ENCODE measurements at places on chromosomes 7 and 10.

GRCh38 chr7:151115121-151115835 lies 29.0 kb downstream of the AGAP3 start:
- no peak for DNase-seq

- DNase-seq: no peak
Observed at GRCh38 chr10:75086278-75086934, 25.1 kb upstream of the SAMD8 start.

DNA sequence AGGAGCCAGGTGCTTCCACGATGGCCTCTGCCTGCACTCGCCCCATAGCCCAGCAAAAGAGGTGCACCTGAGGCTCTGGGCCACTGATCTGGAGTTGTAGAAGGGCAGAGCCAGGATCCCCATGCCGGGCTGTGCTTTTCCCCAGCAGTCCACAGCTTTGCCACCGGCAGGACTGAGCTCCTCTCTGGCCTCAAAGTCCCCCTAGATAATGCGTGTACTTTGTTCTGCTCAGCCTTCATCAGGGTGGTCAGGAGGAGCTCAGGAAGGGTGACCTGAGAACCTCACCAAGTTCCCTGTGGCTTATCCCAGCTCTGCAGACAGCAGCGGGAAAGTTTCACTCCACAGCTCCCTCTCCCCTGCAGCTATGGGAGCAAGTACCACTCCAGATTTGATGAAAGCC lies 27.9 kb upstream of the UNC5B start:
- DNase-seq: no peak

GRCh38 chr7:4604456-4604940 lies 77.6 kb upstream of the FOXK1 start:
- no peak for DNase-seq

- no peak for DNase-seq
Observed at GRCh38 chr10:91311601-91312381, 91.3 kb downstream of the PCGF5 start.

DNA sequence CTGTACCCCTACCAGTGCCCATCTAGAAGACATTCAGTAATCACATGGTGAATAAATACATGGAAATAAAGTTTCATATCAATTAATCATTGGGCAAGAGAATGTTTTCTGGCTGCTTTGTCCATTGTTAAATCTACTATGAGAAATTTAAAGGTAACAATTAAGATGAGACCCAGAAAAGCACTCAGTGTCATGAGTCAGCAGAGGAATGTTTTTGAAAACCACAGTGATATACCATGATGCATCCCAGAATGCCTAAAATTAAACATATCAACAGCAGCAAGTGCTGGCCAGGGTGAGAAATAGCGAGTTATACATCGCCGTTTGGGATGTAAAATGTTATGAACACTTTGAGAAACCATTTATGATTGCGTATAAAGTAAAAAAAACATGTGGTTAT lies 825.3 kb upstream of the C7orf33 start:
- no peak for DNase-seq

DNA sequence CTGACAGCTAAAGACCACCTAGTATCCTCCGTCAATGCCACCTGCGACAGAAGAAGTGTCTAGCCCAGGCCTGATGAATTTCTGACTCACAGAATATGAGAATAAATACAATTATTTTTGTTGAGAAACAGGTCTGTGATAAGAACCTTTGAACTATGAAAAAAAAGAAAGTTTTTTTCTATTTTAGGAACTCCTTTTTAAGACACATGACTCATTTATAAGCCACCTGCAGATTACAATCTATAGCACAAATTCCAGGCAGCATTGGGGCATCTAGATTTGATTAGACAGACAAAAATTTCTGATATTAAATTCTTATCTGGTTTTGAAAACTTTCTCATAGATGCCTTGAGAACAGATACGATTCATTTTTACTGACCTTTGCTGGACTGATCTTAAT lies 256.7 kb upstream of the LYZL1 start:
- DNase-seq: no peak

DNA sequence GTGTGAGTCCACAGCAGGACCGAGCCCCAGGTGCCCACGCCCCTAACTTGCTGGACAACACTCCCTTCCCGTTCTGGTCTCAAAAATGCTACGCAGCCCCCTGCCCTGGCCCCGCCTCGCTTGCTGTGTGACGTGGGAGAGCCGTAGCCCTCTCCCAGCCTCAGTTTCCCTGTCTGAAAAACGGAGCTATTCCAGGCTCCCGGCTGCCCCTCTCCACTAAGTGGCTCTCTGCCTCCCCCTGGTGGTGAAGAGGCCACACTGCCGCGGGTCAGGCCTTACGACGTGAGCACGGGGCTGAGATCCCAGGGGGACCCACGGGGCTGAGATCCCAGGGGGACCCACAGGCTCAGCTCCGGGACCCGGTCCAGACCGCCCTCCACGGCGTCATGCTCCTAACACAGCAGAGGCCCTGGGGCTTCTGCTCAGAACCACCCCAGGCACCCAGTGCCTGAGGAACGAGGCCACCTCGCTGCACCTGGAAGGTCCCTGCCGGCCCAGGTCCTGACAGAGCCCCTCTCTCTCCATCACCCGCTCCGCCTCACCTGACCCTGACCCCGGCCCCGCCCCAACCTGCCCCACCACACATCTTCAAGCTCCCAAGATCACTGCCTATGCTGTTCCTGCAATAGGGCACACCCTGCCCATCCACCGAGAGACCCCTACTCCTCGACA lies 26.7 kb downstream of the MICALL2 start:
- DNase-seq: peak; percentile 86

DNA sequence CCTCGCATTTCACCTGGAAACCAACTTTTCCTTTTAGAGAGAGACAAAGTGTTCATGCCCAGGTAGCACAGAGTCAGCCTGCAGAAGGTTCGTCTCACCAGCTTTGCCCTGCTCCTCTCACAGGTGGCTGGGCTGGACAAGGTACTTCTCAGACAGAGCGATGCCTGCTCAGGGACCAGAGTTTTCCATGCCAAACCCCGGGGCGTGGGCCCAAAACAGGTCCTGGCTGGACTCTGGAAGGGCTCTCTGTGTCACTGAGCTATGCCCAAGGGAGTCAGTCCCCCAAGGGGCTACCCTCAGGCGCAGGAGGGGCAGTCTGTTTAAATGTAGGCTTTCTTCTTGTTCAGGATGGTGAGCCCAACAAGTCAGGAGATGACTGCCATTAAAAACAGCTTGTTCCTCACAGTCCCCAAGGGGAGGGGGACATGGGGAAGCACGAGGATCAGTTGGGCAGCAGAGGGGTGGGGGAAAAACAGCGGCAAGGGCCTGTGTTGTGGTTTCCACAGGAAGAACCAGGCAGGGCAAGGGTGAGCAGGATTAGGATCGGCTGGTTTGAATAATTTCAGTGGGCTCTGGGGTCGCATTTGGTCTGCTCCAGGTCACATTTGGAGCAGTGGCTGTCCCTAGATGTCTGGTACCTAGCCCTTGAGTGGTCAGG lies 55.5 kb upstream of the FIGNL1 start:
- peak; percentile 44 for DNase-seq

GRCh38 chr10:102752934-102753664 lies 9.4 kb downstream of the WBP1L start:
- DNase-seq: no peak

DNA sequence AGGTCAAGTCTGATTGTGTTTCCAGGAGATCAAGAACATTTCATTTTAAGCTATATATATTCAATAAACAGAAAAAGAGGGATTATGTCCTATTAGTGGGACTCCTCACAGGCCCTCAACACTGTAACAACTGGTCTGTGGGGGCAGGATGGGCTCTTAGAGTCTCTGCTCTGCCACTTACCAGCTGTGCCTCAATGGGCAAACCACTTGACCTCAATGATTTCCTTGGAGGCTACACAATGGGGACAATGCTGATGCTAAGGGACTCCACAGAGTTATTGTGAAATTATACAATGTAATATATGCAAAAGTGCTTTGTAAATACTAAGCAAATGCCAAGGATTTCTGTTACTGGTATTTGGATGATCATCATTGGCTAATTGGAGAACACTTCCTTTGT lies 33.2 kb upstream of the MXI1 start:
- DNase-seq: no peak

- no peak for DNase-seq
Observed at GRCh38 chr10:100713859-100714565, 31.4 kb upstream of the PAX2 start.

- DNase-seq: no peak
Observed at GRCh38 chr10:12590675-12591659, 241.6 kb downstream of the CAMK1D start.

GRCh38 chr7:41890631-41891274 lies 187.9 kb upstream of the INHBA start:
- no peak for DNase-seq

DNA sequence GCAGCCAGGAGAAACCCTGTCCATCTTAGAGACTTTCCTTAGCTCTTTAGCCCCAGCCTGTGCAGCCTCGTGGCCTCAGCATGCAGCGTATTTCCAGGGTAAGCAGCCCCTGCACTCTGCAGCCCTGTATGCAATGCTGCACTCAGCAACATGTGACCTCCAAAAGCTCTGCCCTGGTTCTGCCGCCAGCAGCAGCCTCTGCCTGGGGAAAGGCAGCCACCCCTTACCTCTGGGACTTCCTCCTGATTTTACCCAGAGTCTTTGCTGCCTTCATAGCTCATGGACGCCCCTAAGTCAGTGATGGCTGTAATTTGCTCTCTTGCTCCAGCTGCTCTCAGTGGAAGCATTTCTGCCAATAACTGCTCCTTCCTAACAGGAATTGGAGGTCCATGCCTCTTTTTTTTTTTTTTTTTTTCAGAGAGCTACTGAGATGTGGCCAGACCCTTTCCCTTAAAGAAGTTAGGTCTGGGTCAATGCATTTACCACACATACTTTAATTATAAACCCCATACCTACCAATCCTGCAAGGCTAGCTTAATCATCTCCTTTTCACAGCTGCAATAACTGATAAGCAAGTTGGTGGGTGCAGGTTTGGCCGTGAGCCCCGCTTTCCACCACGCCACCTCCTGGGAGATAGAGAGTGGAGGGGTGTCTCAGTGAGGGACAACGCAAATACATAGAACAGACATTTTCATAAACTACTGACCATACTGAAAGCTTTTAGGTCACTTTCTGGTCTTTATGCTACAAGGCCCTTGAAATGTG lies 71.7 kb downstream of the RAMP3 start:
- DNase-seq: no peak

- DNase-seq: peak; percentile 51
Observed at GRCh38 chr7:389911-390601, 100.1 kb downstream of the FOXL3 start.
